ENCODE measurements at places on chromosomes 5 and 9.

DNA sequence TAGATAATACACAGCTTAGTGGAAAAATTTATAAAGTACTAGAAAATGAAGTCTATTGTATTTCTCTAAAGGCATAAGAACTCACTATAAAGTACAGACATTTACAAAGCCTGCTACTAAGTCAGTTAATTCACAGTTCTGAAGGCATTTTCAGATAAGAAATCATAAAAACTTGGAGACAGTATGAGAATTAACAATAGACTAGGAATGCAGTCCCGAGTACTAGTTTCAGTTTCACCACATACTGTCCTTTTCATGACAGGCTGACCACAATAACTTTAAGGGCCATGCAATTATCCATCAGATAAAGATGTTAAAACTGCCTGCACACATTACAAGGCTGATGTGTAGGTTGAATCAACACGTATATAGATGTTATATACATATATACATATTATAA, 362.6 kb upstream of the SMC2 start:
- DNase-seq: no peak

DNA sequence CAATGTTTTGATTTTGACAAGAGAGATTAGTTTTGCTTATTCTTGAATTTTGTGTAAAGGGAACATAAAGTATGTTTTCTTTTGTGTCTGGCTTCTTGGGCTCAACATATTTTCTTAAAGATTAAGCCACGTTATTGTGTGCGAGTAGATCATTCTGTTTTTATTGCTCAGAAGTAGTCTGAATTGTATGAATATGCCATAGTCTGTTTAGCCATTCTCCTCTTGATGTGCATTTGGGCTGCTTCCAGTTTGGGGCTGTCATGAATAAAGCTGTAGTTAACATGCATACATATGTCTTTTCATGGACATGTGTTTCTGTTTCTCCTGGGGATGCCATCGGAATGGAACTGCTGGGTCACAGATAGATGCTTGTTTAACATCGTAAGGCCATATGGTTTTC, 198.9 kb downstream of the FANCC start:
- DNase-seq: no peak

GRCh38 chr5:171762903-171763302, 22.7 kb upstream of the SMIM23 start:
- no peak for DNase-seq

- no peak for DNase-seq
Measured at GRCh38 chr5:115124741-115125140, 45.0 kb downstream of the TRIM36 start.

Measured in activated CD8-positive, alpha-beta memory T cell treated with anti-CD3 and anti-CD28 coated beads for 4 hours (primary cell).